ENCODE measurements at places on chromosomes 1 and 21. TPM values are rescaled to one million over a fixed set of nuclear protein-coding genes. Genes with fewer than 3 reads are reported as not detected.

- no peak for DNase-seq
Measured at GRCh38 chr1:119674835-119675289, 26.8 kb upstream of the ZNF697 start.

DNA sequence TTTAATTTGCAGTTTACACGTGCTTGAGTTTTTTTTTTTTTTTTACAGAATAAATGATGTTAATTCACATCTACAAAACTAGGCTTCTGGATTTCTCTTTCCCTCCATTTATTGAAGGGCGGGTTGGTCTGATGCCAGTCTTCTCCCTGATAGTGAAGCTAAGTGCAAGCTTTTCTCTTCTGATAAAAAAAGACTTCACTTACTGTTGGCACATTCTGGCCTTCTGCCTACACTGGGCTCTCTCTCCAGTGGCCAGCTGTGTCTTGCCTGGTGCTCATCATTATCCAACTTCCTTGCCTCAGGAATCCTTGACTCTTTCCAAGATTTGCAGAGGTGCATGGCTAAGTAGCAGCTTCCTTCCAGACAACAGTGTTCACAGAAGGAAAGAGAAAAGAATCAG is 7.6 kb upstream of the RAP1A start:
- DNase-seq = no peak

- DNase-seq = no peak
Measured at GRCh38 chr1:71785000-71785399, 497.3 kb downstream of the NEGR1 start.

- DNase-seq = peak; percentile 27
Measured at GRCh38 chr1:160030657-160031364, 979 bp downstream of the PIGM start.

GRCh38 chr1:148315071-148315811 is 163.2 kb upstream of the NBPF11 start:
- peak; percentile 74 for DNase-seq

DNA sequence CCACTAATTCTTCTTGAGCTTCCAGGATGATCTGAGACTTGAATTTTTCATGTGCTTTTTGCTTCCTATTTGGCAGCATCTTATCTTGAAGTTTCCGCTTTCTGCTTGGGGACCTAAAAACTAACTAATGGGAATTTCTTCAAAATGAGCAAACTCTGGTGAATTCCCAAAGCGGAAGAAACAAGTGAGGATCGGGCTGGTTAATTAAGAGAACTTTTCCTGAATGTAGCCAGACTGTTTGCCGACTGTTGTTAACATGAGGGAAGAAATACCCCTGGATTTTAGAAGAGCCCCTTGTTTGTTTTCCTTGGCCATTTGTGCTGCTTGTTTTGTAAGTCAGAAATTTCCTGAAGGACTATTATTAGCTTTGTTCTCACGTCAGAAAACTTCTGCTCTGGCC is 6.1 kb upstream of the SELE start:
- no peak for DNase-seq

GRCh38 chr1:218371927-218372672 is 27.0 kb downstream of the TGFB2 start:
- no peak for DNase-seq

- no peak for DNase-seq
Measured at GRCh38 chr1:236148470-236148845, 6.1 kb downstream of the GPR137B start.

CD164L2 gene
- not detected for total RNA-seq

SHISA4 gene
- 53.5 TPM for total RNA-seq

PLEKHG5 gene
- total RNA-seq = 8.6 TPM

CORT gene
- total RNA-seq = not detected

Data from A172 (cell line).